ENCODE measurements at places on chromosomes 13 and 19.

DNA sequence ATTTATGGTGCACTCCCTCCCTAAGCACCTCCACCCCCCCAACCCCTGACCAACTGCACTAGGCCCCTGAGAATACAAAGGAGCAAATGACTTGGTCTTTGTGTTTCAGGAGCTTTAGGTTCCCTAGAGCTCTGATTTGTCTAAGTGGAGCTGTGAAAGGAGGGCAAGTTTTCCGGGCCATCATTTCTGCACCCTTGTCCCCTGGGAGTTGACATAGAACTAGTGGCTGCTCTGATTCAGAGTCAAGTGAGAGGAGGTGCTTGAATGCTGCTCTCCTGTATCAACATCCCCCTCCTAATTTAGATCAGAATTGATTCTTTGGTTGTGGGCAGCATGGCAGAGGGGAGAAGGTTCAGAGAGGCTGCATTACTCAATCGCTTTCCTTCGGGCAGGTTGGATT lies 391.6 kb downstream of the KCNRG start:
- no peak for DNase-seq

DNA sequence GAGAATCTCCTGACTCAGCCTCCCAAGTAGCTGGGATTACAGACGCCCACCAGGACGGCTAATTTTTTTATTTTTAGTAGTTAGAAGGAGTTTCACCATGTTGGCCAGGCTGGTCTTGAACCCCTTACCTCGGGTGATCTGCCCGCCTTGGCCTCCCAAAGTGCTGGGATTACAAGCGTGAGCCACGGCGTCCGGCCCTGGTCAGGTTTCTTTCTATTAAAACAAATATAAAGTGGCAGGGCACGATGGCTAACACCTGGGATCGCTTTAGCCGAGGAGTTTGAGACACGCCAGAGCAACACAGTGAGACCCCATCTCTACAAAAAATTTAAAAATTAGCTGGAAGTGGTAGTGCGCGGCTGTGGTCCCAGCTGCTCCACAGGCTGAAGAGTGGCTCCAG lies 1.5 kb upstream of the MED25 start:
- no peak for DNase-seq

DNA sequence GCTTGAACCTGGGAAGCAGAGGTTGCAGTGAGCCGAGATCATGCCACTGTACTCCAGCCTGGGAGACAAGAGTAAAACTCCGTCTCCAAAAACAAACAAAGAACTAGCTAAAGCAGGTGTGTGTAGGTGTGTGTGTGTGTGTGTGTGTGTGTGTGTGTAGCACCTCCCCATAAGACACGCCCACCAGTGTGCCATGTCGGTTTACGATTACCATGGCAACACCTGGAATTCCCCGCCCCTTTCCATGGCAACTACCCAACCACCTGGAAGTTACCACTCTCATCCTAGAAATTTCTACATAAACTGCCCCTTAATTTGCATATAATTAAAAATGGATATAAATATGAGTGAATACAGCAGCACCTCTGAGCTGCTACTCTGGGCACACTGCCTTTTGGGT lies 80.9 kb upstream of the ADGRE5 start:
- no peak for DNase-seq

- DNase-seq, result no peak
These were observed 77.9 kb downstream of the SPACA7 start for GRCh38 chr13:112453874-112454647.

- DNase-seq, result peak; percentile 48
These were observed 2.5 kb downstream of the LCP1 start for GRCh38 chr13:46179491-46179908.

DNA sequence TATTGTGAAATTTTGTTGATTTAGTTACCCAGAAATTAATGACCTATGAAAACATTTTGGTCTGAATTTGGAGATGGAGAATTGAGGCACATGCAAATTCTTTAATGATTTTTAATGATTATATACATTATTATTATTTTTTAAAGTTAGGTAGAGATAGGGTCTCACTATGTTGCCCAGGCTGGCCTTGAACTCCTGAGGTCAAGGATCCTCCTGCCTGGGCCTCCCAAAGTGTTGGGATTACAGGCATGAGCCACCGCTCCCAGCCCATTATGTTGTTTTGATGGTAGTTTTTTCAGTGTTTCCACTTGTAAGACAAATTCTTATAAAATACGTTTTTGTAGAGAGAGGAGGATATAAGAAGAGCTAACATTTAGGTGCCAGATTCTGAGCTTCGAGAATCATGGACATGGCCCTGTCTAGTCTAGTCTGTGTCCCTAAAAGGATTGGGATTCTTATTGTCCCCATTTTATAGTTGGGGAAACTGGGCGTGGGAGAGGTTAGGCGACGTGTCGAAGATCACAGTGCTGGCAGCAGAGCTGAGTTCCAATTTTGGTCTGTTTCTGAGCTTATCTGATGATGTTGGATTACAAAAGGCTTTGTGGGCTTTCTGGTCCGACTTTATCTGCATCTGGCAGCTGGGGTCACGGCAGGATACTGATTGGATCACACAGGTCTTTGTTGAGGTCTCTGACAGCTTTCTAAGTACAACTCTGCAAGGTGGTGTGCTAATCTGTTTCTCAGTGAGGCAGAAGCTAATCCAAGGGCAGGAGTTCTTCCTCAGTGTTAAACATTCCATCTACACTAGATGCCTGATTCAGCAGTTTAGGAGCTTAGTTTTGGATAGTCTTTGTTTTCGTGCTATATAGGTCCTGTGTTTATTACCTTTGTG lies 7.5 kb upstream of the WDR88 start:
- DNase-seq, result no peak

DNA sequence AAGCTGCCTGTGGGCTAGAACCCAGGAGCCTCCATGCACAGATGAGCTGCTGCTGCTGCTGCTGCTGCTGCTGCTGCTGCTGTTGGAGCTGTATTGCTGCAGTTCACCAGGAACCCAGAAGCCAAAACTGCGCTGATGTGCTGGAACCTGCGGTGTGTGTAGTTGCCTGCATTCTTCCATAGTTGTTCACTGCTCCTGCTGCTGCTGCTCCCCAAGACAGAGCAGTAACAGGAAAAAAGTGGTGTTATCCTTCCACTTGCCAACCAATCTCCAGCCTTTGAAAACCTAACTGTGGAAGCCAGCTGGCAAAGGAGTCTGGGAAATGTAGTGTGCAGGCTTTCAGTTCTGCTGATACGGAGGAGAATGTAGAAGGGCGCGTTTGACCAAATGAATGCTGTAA lies 37.9 kb downstream of the ARHGAP35 start:
- no peak for DNase-seq

DNA sequence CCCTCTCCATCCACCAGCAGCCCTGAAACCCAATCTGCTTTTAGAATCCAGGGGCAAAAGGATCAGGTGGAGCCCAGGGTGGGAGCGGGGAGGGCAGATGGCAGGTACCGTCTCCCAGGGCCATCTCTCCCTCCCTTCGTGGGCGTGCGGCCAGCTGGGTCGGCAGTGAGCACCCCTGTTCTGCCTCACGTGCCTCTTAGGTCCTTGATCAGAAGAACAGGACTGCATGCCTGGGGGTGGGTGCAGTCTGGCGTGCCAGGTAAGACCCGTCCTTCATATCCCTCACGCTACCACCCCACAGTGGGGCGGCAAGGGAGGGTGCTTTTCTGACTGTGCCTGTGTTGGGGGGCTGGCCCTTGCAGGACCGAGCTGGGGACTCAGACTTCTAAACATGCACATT lies 2.0 kb downstream of the SLC8A2 start:
- DNase-seq, result no peak

DNA sequence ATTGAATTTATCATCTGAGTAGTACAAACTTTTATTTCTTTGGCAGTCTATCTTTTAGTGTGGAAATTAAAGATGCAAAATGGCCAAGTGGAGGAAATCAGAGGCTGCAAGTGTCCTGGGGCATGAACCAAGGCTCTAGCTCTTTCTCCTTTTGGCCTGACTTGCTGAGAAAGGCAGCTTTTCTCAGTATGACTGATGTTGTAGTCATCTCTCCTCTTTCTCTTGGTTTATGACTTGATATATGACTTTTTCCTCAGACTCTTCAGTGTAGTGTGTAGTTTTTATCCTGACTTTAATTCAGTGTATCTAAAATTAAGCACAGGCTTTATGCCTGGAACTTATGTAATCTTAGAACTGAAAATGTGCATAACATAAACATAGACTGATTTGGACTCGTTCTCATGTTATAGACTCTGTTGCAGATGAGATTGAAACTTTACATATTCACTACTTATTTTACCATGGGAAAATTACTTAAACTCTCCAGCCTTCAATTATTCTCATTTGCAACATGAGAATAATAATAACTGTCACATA lies 65.7 kb downstream of the SLITRK5 start:
- no peak for DNase-seq

GRCh38 chr19:30237140-30237539 lies 135.0 kb upstream of the ZNF536 start:
- DNase-seq, result no peak

GRCh38 chr13:82688400-82688994 lies 1193.8 kb downstream of the SLITRK1 start:
- no peak for DNase-seq

DNA sequence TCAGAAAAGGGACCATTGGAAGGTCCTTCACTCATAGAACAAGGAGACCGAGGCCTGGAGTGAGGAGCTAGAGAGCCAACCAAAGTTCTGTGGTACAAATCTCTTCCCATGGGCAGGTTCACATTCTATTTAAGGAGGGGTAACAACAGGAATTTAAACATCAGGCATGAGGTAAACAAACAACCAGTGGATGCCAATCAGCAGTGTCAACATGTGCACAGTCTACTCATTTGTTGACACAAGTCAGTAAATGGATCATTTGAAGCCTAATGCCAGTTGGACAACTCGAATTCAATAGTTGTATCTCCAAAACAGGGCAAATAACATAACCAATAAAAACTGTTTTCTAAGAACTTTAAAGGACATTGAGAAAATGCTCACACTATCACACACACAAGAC lies 6.3 kb upstream of the DOCK9 start:
- no peak for DNase-seq

DNA sequence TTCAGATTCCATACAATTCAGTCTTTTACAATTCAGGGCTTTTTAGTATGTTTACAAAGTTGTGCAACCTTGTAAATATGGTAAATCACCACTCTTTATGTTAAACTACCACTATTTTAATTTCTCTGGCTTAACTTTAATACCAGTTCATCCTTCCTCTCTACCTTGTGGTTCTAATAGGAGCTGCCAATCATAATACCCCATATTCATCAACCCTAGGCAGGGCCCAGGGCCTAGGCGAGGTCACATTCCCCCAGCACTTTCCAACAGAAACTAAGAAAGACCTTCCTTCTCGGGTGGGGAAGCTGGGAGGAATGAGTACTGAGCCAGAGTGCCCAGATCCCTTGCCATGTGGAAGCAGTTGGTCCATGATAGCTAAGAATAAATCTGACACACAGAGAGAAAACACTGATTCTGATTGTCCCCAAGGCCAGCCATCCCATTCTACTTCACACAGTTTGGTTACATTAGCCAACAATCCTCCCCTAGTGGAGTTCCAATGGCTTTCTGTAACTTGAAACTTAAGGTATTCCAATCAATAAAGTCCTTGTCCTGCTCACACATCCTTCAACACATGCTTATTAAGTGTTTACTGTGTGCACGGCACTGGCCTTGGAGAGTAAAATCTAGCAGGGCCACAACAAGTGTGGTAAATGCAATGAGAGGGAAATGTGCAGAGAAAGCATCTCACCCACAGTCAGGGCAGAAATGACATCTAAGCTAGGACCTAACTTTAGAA lies 76.8 kb downstream of the NUFIP1 start:
- DNase-seq, result no peak

DNA sequence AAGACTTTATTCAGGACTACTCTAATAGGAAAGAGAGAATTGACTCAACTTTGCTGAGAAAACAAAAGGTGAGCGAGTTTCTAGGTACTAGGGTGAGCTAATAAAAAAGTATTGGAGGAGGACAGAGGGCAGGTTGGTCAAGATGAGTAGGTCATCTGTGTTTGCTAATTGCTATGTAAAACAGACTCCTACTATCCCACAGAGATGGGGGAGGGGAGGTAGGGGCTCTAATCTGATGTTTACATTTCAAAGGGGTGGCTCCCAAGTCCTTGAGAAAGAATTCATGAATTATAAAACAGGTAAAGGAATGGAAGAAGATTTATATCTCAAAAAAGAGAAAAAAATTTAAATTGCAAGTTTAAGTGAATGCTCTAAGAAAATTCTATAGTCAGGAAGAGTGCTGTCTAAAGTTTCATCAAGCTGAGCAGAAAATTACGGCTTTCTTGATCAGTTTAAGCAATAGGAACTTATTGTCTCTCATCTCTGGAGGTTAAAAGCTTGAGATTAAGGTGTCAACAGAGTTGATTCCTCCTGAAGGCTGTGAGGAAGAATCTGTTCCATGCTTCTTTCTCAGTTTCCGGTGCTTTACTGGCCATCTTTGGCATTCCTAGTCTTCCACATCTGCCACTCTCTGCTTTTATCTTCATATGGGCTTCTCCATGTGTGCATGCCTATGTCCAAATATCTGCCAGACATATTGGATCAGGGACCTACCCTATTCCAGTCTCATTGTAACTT lies 790.3 kb downstream of the SLITRK5 start:
- DNase-seq, result no peak

All from activated B cell treated with CpG ODN at 0.5 μM for 24 hours (primary cell).